ENCODE measurements at places on chromosomes 12 and 14.

- no peak for DNase-seq
Measured at GRCh38 chr14:64758025-64758521, 53.8 kb downstream of the PLEKHG3 start.

- DNase-seq, result no peak
Measured at GRCh38 chr12:70711831-70712230, 74.6 kb upstream of the PTPRB start.

- DNase-seq, result no peak
Measured at GRCh38 chr12:34402228-34402898, 380.1 kb downstream of the ALG10 start.

DNA sequence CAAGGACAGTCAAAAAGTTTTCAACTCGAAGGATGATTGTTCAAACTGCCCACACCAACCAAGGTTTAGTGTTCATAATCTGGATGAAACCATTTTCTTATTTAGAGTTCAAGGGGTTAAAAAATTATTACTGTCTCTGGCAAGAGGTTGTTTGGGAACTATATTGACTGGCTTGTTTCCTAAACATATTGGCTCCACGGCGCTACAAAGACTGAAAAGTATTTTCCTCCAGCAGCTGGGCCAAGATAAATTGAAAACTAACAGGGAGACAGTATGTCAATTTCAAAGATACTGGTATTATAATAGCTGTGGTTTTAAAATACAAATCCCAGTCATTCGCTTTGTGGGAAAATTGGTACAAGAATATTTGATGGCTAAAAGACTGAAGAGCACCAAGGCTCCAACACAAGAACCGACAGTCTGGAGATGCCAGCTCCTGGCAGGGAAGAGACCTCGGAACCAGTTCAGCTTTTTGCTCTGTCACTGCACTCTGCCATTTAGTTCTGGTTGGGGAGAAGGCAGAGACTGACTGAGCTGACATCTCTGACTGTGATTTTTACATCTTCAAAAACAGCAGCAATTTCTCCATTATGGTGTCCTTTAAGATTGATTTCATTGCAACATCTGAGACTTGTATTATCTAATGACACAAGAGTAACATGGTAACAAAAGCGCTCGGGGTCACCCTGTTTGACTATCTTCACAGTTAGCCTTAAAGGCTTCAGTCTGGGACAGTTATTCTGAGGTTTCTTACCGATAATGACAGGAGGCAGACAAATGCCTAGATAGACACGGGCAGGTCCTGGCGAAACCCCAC, 62.0 kb downstream of the ST8SIA1 start:
- DNase-seq, result no peak

DNA sequence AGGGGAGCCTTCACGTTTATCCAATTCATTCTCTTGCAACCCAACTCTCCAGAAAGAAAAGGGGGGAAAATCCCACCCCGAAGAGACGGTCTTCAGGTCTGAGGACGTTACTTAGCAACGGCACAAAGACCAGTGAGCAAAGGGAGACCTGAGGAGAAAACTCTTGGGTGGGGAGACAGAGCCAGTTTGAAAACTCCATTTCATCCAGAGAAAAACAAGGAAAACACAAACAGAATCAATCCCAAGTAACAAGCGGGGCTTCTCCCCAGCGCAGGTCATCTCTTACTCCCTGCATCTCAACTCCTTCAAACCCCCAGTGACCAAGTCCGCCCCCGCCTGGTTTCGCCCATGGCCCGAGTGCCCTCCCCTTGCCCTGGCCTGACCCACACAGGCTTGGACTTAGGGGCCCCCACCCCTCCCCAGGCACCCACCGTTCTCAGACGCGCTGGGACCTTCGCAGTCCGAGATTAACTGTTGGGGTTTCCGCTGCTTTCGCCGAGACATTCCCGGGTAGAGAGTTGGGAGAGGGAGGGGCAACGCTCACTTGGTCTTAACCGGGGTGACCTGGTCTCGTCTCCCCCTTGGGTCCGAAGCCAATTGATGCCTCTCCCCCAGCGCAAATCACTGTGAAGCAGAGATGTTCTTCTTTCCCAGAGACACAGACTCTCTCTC, 10.4 kb upstream of the SALL2 start:
- no peak for DNase-seq

DNA sequence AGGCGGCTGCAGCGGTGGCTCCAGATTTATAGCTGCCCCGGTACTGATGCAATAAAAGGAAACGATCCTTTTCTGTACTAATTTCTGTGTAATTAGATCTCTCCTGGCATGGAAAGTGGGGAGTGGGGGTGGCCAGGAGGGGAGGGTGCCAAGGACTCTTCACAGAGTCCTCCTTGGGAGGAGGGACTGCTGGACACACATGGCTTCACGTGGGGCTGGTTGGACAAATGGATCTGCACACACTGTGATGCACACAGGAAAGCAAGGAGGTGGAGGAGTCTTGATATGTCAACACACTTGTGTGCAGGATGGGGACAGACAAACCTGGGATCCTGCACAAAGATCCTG, 23.8 kb upstream of the ATP5MC2 start:
- DNase-seq, result no peak

- DNase-seq, result no peak
Measured at GRCh38 chr14:33393231-33393894, 454.7 kb downstream of the NPAS3 start.

GRCh38 chr14:105739331-105740102, 213.1 kb downstream of the TMEM121 start:
- DNase-seq, result no peak

GRCh38 chr12:69338120-69338859, 9.9 kb upstream of the LYZ start:
- DNase-seq, result no peak

- no peak for DNase-seq
Measured at GRCh38 chr14:64800000-64800399, 79.7 kb downstream of the SPTB start.

DNA sequence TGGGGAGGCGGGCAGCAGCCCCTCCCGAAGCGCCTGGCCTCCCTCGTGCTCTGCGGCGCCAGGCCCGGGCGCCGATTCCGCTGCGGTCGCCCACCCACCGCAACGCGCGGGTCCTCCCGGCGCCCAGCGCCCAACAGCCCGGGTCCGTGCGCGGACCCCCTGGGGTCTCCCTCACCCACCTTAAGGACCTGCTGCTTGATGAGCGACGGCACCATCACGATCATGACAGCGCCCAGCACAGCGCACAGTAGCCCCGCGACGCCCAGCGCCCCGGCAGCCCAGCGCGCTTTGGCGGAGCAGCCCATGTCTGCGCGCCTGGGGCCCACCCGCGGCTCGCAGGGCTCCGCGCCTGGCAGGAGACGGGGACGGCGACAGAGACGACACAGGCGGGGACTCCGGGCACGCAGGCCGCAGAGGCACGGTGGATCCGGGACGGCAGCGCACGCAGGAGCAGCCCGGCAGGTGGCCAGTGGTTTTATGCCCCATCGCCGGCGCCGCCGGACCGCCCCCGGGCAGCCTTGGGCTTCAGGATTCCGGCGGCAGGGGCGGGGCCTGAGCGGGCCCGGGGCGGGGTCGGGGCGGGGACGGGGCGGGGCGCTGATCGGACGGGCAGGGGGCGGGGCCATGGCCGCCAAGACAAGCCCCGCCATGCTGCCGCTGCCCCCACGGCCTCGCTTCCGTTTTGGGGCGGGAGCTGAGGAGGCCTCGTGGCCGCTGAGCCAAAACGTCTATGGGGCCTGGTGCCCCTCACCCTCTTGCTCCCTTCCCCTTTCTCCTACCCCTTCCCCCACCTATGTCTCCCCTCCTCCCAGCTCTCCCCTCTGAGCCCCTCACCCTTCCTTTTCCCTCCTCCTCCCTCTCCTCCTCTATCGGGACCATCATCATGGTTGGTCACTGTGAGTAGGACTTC, at the start of gene SCARB1:
TSS of gene SCARB1 (minus strand) at position 449 of the 910 bp plus-strand sequence. CDS start at position 305, 144 bp downstream.
- peak; percentile 48 for DNase-seq

DNA sequence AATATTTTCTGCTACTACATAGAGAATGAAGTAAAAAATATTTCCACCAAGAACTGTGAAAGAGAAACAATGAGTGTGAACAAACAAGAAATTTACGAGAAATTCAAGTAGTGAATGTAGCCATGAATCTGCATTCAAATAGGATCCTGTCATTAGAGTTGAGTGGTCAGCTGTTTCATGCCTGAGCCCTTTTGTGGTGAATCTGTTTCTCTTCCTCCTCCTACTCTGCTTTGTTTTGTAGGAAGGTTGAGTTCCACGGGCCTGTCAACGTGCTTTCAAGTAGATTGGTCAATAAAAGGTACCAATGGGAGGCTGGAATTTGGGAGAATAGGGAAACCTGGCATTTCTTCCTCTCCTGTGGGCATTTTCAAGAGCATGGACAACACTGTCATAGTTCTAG, 1749.6 kb upstream of the FLRT2 start:
- no peak for DNase-seq

DNA sequence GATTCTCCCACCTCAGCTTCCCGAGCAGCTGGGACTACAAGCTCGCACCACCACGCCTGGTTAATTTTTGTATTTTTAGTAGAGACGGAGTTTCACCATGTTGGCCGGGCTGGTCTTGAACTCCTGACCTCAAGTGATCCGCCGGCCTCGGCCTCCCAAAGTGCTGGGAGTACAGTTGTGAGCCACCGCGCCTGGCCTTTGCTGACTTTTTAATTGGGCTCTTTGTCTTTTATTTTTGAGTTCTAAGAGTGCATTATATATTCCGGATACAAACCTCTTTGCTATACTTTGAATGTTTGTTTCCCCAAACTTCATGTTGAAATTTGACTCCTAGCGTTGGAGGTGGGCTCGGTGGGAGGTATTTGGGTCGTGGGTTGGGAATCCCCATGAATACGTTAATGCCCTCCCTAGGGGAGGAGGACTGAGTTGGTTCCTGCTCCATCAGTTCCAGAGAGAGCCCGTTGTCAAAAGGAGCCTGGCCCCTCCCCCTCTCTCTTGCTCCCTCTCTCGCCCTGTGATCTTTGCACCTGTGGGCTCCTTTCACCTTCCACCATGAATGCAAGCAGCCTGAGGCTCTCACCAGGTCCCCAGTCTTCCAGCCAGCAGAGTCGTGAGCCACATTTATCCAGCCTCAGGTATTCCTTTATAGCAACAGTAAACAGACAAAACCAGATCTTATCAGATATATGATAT, 103.2 kb upstream of the EVL start:
- no peak for DNase-seq

All from NCI-H446 treated with DMSO at 0.1 percent for 48 hours (cell line).